ENCODE measurements at places on chromosomes 6 and 20.

DNA sequence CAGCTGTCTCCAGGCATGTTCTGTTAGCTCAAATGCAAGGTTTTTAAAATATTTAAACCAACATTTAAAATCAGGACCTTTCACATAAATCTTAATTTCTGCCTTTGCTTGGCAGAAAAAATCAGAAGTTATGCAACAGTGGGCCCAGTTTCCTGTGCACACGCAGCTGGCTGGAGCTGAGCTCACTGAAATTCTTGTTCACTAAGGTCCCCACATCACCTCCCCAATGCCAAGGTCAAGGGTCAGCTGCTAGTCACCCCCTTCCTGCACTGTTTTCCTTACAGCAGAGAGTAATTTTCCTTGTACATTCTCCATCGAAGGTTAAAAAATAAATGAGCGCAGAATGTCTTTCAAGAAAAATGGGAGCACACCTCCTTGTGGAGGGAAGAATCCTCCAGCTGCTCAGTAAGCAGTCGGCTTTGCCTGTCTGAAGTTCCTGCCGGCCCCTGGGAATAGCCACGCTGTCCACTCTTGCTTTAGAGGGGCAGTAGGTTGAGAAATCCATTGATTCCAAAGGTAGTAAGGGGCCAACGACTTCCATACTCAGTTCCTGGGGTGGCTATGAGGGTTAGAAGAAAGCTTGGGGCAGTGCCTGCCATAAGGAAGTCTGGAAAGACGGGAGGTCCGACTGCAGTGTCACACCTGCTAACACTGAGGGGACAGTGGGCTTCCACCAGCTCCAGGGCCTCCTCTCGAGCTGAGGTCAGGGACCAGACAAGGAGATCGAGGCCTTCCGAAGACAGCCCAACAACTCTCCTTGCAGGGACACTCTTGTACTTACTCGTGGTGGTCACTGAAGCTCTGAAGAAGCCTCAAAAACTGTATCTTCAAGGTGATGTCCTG, 56.8 kb downstream of the MYH7B start:
- DNase-seq = no peak

- DNase-seq = no peak
These were observed 21.9 kb upstream of the CDH22 start for GRCh38 chr20:46330072-46330763.

- DNase-seq = no peak
These were observed 201.6 kb upstream of the JARID2 start for GRCh38 chr6:15044146-15044882.

- no peak for DNase-seq
These were observed 13.3 kb downstream of the SNX5 start for GRCh38 chr20:17955302-17955701.

GRCh38 chr20:34525342-34525708, 9.1 kb downstream of the DYNLRB1 start:
- no peak for DNase-seq

- DNase-seq = peak; percentile 84
These were observed 38.9 kb upstream of the PMEPA1 start for GRCh38 chr20:57748601-57749130.

DNA sequence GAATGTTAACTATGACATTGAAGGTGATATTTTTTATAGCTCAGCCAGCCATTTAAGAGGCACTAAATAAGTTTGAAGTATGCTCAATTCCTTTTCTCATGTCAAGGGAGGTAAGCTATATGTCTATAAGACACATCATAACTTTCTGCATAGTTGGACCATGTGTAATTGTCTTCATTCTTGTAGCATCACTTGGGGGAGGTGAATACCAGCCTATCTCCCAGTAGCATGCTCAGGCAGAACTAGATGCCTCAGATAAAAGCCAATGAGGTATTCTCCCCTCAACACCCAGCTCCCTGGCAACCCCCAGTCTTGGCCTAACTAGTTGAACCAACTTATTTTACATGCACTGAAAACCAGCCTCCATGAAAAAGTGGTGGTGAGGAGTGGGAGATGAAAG, 158.3 kb upstream of the JAG1 start:
- DNase-seq = no peak

DNA sequence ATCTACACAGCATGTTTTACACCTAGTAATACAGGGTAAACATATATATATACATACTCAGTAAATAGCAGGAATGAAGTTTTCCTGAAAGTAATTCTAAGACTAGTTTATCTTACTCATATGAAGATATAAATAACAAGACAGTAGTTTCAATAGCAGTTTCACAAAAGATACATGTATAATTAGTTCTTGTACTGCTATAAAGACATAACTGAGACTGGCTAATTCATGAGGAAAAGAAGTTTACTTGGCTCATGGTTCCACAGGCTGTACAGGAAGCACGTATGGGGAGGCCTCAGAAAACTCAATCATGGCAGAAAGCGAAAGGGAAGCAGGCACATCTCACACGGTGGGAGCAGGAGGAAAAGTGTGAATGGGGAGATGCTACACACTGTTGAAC, 16.9 kb downstream of the RARS2 start:
- DNase-seq = no peak

DNA sequence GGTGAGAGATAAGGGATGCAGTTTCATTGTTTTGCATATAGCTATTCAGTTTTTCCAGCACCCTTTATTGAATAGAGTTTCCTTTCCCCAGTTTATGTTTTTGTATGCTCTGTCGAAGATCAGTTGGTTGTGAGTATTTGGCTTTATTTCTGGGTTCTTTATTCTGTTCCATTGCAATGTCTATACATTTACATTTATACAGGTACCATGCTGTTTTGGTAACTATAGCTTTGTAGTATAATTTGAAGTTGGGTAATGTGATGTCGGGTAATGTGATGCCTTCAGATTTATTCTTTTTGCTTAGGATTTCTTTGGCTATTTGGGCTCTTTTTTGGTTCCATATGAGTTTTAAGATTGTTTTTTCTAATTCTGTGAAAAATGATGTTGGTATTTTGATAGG, 61.8 kb downstream of the NCOA7 start:
- no peak for DNase-seq

DNA sequence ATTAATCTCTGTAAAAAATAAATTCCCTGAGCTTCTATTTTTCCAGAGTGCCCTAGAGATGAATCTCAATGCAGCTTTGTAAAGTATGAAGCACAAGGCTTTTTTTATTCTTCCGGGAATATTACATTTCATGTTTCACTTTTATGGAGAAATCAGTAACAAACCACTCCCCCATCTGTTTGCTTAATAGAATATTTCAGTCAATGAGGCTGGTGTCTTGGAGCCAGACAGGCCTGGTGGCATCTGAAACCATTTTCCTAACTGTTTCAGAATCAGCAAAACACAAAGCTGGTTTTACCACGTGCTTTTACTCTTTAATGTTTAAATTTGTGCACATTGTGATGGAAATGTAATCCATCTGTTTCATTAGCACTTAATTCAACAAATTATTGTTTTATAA, 400.8 kb upstream of the HSF2 start:
- DNase-seq = no peak

DNA sequence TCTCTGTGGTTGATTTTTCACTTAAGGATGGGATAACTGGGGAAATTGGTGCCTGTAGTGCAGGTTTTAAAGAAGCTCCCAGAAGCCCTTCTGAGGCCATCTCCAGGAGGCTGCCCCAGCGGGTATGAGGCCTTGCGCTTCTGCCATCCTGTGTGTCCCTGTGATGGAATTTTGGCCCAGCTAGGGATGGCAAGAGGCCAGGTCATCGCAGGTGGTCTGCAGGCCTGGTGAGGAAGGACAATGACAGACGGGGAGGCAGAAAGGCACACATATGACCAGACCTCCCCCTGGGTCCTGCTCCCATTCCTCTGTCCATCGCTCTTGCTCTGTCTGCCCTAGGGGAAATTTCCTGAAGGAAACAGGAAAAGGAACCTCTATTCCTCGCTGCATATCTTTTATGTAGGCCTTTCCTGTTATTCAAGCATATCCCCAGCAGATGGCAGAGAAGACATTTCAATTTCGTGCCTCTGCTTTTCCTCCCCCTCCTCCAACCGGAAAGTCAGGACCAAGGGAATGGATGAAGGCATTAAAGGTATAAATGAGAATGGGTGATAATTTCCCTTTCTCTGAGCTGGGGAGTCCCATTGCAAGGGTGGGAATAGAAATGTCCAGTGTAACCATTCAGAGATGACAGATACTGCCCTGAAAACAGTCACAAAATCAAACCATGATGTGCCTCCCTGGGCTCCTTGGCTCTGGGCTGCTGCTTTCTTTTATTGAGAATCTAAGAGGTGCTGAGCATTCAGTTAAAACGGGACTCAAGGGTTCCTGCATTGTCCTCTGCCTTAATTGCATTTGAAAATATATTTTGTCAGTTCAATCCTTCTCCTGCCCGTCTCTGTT, 17.6 kb upstream of the HLA-F start:
- DNase-seq = peak; percentile 5

GRCh38 chr20:13392391-13392790, 171.3 kb downstream of the ISM1 start:
- DNase-seq = no peak

- DNase-seq = no peak
These were observed 11.0 kb upstream of the HIVEP1 start for GRCh38 chr6:12001004-12001705.

DNA sequence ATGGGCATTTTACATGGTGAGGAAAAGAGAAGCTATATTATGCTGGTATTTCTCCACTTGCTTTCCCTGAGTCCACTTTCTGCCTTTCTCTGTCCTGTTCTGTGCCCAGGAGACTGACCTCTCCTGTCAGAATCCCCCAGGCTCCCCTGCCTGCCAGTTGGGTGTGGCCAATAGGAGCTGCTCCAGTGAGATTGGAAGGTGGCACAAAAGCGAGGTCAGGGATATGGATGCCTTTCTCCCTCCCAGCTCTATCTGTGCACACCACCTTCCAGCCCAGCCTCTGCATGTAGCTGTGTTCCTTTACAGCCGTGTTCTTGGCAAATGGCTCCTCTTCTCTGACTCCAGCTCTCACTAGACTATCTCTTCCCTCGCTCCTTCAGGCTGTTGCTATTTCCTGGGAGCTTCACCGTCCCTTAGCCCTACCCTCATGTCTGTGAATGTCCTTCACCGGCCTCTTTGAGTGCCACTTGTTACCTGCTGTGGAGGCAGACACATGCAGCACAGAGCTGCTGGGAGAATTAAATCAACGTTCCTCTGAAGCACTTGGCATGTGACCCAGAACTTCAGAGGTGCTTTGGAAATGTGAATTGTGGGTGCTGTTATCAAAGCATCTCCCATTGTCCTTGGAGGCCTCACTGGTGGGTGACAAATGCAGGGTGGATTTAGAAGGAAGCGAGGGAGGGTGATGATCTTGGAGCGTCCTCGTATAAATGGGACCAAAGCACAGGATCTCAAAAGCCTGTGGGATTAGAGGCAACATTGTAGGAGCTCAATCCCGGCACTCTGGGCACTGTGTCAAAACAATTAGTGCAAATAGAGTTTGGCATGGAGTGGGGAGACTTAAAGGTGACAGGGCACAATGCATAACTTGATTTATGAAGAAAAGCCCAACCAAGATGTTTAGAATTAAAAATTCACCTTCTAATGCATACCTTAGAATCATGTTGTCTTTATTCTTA, 28.9 kb upstream of the RALGAPA2 start:
- DNase-seq = no peak

GRCh38 chr6:6230286-6230685, 90.2 kb downstream of the F13A1 start:
- DNase-seq = no peak

DNA sequence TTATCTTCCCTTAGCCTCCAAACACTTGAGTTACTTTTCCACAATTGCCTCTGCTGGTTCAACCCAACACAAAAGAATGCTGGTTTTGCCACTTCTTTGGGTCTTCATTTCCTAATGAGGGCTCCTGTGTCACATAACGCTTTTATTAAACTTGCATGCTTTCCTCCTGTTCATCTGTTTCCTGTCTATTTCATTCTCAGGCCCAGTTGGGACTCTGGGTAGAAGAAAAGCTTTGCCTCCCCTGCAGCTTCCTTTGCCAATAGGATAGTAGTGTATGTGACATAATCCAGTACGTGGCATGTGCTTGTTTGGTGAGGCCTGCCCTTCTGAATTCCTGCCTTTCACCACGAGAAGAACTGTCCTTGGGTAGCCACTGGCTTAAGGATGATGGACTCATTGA, 529.3 kb upstream of the AGPAT4 start:
- no peak for DNase-seq

DNA sequence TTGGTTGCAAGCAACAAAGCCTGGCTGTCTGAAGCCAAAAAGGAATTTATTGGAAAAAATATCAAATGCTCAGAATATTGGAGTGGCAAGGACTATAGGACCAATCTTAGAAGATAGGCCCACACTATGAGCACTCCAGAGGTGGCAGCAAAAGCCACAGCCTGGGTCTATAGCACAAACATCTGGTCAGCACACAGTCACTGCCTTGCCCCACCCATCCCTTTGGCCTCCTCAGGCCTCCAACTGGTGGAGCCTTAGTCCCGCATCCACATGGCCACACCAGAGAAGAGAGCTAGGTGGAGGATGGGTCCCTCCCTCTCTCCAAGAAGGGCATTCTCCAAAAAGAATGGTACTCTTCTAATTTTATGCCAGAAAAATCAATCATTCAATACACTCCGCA, 14.0 kb downstream of the NUDT3 start:
- DNase-seq = no peak

GRCh38 chr6:6811128-6812009, 222.8 kb downstream of the LY86 start:
- DNase-seq = no peak

- DNase-seq = no peak
These were observed 119.0 kb downstream of the EYA4 start for GRCh38 chr6:133360194-133360593.

DNA sequence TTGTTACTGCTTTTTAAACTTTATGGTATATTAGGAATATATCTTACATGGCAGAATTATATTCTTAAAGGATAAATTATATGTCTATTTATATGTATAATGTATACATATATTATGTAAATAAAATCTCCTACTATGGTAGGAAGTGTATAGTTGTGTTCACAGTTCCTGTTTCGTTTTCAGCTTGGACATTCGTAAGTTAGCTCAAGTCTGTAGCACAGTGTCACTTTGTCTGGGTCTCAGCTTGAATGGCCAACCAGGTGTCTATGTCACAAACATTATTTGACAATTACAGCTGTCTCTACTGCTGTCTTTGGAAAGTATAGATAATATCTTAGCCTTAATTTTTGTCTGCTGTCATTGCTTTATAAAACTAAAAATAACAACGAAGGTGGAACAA, 303.9 kb downstream of the CDKAL1 start:
- DNase-seq = no peak

DNA sequence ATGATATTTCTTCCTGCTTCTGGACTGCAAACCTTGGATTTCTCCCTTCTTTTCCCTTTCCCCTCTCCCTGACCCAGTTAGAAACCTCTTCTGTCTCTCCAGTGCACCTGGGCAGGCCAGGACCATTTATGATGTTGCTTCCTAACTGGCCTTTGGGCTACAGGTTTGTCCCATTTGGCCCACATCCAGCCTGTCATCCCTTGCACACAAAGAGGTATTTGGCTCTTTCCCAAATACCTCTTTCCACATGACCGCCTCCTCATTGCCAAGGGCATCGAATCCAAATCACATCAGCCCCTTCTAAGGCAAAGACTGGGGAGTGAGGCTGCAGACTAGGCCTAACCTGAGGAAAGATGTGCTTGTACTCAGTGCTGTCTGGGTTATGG, 13.6 kb downstream of the FGD2 start:
- peak; percentile 49 for DNase-seq

GRCh38 chr6:16961577-16961976, 140.3 kb upstream of the STMND1 start:
- no peak for DNase-seq

Measured in NCI-H1694 treated with DMSO at 0.1 percent for 48 hours (cell line).